ENCODE measurements at places on chromosomes 6 and 20. TPM values are rescaled to one million over a fixed set of nuclear protein-coding genes. Genes with fewer than 3 reads are reported as not detected.

The MAS1 gene
- total RNA-seq, result not detected

The HTR1E gene
- not detected for total RNA-seq

The QRSL1 gene
- 12.7 TPM for total RNA-seq

The PAK5 gene
- total RNA-seq, result not detected

The TP53TG5 gene
- total RNA-seq, result not detected

The RAB44 gene
- under 0.01 TPM for total RNA-seq

The RSPO3 gene
- 0.66 TPM for total RNA-seq

The BPIFA3 gene
- total RNA-seq, result not detected

The SLC2A4RG gene
- 27.6 TPM for total RNA-seq

The EIF6 gene
- 187 TPM for total RNA-seq

The ATP9A gene
- 25.4 TPM for total RNA-seq

The FAM217A gene
- total RNA-seq, result not detected

Data from placental pericyte (primary cell).